NCI-H1930 (cell line): ENCODE measurements at places on chromosomes 2 and 18.

- no peak for DNase-seq
These were observed 213.0 kb upstream of the TMEFF2 start for GRCh38 chr2:192407692-192408091.

- DNase-seq: no peak
These were observed 84.7 kb downstream of the ICA1L start for GRCh38 chr2:202786842-202787241.

GRCh38 chr2:144511937-144512336 lies 8.0 kb downstream of the ZEB2 start:
- no peak for DNase-seq

DNA sequence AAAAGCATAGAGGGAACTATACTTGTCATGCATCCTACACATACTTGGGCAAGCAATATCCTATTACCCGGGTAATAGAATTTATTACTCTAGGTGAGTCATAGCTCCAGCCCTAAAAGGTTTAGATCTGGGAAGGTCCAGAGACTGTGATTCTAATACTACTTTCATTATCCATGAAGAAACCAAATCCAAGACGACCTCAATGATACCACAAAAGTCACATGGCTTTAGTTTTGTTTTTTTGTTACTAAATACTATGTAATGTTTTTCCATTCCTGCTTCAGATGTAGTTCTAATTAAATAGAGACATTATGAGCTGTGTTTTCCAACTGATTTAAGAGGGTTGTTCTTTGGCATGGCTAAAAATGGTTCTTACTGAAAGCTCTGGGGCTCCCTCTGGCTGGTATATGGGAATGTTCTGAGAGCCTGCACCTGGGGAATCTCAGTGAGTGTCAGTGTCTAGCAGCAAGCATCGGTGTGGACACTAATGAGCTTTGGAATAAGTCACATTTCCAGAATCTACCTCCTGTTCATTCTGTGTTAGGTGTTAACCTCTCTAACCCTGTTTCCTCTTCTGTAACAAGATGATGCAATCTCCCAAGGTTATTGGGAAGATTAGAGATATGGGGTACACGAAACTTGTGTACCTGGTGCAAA lies 20.5 kb upstream of the IL1RL2 start:
- DNase-seq: no peak

- DNase-seq: no peak
These were observed 48.8 kb downstream of the RND3 start for GRCh38 chr2:150438654-150439053.

DNA sequence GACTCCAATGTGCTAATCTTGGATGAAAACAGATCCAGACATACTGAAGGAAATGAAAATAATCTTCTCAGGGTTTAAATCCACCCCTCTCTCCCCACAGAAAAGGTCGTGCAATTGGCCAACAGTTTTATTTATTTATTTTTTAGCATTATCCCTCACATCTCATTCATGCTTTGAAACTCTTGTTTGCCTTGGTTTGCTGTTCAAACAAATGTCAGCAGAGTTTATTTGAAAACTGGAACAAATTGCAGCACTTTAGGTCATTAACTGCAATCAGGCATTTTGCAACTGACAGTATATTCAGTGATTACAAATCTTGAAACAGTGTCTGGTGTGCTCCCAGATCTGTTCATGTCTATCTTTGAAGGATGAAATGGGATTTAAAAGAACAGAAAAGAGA lies 220.6 kb downstream of the SLC4A10 start:
- peak; percentile 94 for DNase-seq

GRCh38 chr2:120393456-120393855 lies 47.5 kb downstream of the INHBB start:
- DNase-seq: no peak

DNA sequence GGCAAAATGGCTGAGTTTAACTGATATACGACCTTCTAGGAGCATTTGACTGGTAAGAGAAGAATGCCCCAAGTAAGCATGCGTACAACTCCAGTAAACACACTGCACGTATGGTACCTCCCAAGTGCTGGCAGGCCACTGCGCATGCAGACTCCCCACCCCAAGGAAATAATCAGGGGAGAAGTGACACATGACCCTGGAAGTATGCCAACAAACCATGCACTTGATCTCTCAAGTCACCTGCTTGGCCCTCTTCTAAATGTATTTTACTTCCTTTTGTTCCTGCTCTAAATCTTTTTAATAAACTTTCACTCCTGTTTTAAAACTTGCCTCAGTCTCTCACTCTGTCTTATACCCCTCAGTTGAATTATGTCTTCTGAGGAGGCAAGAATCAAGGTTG lies 129.8 kb upstream of the COL5A2 start:
- no peak for DNase-seq

DNA sequence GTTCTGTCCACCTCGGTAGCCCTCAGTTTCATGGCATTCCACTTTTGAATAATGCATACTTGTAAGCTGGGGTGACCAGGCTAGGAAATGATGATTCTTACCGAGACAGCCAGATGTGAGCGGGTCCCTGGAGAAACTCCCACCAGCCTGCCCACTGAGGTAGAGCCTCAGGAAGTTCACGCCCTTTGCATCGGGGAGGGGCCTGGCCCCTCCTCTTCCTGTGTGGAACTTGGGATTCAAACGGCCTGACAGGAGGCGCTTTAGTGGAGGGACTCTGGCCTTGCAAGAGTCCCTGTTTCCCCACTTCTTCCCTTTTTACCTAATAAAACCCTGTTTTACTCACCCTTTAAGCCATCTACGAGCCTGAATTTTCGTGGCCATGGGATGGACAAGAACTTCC lies 44.6 kb downstream of the MRO start:
- DNase-seq: no peak

DNA sequence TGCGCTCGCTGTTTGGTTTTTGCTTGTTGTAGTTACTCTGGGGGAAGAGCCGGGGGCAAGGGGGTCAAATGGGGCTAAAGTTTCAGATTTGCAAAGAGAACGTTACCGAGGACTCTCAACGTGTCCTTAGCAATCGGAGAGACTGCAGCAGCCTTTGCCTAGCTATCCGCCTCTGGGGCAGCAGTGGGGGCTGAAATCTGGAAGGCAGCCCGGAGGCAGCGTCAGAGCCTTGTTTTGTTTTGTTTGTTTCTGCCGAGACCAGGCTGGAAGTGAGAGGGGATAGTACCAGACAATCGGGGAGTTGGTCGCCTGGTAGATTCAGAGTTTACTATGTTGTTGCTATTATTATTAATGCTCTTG lies 1.2 kb downstream of the CDH20 start:
- no peak for DNase-seq

- no peak for DNase-seq
These were observed 280.8 kb downstream of the CCDC85A start for GRCh38 chr2:56464613-56465012.

- no peak for DNase-seq
These were observed 574.3 kb upstream of the NXPH2 start for GRCh38 chr2:139354518-139354917.

- no peak for DNase-seq
These were observed 84.1 kb upstream of the SLC66A3 start for GRCh38 chr2:11071211-11071610.

GRCh38 chr18:63741769-63742168 lies 33.4 kb upstream of the SERPINB7 start:
- no peak for DNase-seq

GRCh38 chr2:197358931-197359330 lies 48.4 kb upstream of the ANKRD44 start:
- no peak for DNase-seq

GRCh38 chr2:142220901-142221300 lies 90.1 kb upstream of the LRP1B start:
- no peak for DNase-seq

DNA sequence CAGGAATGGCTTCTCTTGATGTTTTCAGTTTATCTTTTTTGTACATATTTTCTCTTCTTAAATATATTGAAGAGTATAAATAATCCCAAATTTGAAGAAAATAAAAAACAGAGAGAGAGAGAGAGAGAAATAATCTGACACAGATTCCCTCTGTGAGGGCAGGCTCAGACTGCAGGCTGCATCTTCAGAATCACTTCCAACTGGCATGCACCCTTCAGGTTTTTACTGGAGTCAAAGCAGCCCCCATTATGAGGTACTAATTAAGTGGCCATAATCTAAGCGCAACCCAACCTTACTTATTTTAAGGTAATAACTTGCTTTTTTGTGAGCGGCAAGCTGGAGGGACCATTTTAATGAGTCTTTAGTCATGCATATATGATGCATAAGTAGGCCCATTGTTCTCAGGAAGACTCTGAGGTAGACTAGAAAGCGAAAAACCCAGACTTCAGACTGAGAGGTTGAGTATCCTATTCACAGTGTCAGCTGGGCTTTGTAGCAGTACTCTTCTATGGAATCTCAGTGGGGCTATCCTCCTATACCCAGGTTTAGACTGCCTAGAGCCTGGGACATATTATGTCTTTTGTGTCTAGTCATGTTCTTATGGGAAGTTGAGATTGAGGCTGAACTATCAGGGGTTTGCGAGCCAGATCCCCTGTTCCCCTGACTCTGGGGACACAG lies 167.4 kb downstream of the SP3 start:
- no peak for DNase-seq

- no peak for DNase-seq
These were observed 224.9 kb downstream of the INSIG2 start for GRCh38 chr2:118312969-118313756.

DNA sequence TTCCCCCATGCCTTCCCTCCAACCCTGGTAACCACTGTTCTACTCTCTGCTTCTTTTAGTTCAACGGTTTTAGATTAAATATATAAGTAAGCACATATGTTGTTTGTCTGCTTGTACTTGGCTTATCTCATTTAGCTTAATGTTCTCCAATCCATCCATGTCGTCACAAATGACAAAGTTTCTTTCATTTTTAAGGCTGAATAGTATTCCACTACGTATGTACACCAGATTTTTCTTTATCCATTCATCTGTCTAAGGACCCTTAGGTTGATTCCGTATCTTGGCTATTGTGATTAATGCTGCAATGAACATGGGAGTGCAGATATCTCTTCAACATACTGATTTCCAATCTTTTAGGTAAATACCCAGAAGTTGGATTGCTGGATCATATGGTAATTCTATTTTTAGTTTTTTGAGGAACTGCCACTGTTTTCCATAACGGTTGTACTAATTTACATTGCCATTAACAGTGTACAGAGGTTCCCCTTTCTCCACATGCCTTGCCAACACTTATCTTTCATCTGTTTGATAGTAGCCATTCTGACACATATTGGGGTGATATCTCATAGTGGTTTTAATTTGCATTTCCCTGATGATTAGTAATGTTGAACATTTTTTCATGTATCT lies 8.1 kb downstream of the ASB3 start:
- no peak for DNase-seq

- DNase-seq: no peak
These were observed 27.7 kb downstream of the LAMA3 start for GRCh38 chr18:23716966-23717365.

DNA sequence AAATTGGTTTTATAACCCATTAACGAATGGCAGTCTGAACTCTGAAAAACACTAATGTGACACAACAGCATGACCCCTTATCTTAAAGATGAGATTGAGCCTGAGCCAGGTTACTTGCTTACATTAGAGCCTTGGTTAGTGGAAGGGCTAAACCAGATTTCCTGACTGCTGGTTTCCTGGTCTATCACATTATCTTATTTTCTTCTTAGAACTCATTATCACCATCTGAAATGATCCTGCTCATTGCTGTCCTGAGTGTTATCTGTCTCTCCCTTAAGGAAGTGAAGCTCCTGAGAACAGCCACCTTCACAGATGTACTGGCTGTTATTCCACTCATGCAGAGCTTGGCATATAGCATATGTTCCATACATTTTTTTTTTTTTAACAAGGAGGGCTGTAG lies 9.0 kb upstream of the NRP2 start:
- DNase-seq: no peak

DNA sequence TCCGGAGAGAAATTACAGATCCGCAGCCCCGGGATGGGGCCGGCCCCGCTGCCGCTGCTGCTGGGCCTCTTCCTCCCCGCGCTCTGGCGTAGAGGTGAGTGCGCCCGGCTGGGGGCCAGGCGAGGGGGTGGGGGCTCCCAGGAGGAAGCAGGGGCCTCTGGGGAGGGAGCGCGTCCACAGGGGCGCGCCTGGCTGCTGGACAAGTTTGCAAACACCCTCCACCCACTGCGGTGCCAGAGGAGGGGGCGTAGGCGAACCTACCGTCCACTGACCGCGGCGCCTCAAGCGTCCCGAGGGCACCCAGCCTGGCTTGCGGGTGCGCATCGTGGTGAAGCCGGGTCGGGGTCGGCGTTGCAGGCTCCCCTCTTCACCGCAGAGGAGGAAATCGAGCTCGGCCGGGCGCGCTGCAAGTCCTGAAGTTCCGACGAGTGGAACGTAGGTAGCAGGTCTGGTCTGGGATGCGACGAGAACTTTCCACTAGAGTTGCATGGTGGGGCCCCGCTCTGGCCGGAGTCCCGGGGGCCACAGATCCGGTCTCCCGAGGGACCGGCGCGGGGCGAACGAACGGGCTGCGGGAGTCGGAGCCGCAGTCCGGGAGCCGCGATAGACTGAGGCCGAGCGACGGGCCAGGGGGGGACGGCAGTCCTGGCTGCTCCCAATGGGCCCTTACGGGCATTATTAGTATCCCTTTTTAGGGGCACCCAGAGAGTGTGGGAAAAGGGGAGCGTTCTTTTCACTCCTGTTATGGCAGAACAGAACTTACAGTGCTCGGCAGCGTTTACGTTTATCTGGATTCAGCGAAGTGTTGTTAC lies 502 bp downstream of the MERTK start:
- no peak for DNase-seq

DNA sequence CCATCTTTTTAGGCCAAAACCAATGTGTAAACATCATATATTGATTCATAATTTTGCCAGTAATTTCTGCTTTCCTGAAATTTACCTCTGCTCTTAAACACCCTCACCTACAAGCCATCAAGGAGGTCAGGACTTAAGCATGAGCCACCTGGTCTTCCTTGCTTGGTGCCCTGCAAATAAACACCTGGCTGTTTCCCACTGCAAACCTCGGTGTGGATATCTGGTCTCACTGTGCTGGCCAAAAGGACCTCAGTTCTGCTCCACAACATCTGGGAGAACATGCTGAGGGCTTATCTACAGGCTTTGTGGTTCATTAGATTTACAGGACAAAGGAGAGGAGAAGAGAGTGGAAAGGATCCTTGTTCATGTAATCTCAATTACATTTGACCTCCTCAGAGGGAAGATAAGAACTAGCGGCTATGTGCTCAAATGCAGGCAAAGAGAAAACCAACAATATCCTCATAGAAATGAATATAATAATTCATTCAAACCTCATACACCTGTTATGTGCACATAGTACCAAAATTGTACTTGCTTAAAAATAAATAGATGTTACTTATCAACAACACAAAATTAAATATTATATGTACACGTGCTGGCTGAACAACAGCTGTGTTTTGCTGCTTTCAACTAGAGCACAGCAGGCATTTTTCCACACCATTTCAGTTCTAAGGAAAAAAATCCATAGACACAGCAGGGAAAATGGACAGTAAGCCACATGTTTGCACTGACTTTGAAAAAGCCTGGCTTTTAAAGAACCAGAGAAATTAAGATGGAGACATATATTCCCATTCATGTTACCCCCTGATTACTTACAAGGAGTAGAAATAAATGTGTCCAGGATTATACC lies 465.1 kb downstream of the LPIN1 start:
- DNase-seq: no peak

GRCh38 chr2:18399601-18400000 lies 160.9 kb downstream of the RDH14 start:
- DNase-seq: no peak
